Right cardiac atrium (tissue), 5 donors: ENCODE measurements at places on chromosomes 4 and X. TPM values are rescaled to one million over a fixed set of nuclear protein-coding genes. Genes with fewer than 3 reads are reported as not detected.

- no peak for DNase-seq
These were observed 8.6 kb upstream of the HS6ST2 start for GRCh38 chrX:132967049-132967448.

DNA sequence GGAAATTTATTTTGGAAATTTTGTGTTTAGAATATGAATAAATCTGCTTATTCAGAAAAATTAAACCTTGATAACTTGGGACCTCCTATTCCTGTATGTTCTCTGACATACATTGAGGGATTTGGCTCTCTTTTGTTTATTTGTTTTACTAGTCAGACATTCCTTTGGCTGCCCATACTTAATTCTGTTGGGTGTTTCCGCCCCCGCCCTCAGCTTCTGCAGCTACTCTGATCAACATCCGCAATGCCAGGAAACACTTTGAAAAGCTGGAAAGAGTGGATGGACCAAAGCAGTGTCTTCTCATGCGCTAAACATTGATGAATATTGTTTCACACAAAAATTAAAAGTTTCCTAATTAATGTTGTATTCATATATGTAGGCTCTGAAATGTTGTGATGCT lies 40.5 kb downstream of the RRAGB start:
- no peak for DNase-seq

DNA sequence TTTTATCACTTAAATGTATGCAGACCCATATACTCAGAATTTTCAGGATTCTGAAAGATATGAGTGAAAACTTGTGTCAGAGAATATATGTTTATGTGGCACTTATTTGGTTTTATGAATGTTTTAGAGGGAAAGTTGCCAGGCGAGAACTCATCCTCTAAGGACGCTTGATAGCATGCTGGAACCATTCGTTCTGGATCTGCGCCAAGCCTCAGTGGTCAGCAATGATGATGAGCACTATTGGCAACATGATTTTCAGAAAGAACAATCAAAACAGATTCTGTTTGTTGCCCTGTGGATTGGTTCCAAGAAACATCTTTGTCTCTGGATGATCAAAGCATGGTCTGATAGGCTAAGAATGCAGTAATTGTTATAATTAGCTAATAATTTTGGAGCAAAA lies 32.1 kb upstream of the RAPGEF2 start:
- no peak for DNase-seq

GRCh38 chr4:17823871-17824669 lies 13.3 kb downstream of the NCAPG start:
- DNase-seq = no peak

DNA sequence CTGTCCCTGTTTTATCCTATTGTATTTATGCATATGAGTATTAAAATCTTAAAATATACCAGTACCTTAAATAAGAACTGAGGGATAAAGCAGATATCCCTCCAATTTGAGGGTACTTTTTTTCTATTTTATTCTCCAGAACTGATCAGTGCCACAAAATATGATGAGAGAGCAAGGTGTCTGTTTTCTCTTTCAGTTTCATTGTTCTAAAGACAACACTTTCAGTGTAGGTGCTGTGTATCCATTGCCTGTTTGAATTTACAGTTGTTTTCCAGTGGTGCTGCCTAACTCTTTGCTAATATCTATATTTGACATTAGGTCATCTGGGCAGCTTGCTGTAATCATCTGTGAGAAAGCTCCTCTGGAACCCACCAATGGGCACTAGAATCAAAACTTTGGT lies 394.7 kb downstream of the IL1RAPL1 start:
- DNase-seq = no peak

The REPS2 gene
- 8.1 TPM for total RNA-seq

The RPS6KA6 gene
- total RNA-seq = 3.6 TPM
